B cell (primary cell): ENCODE measurements at places on chromosomes 11 and 22. TPM values are rescaled to one million over a fixed set of nuclear protein-coding genes. Genes with fewer than 3 reads are reported as not detected.

GGT5 gene
- not detected in 2 replicates for polyA plus RNA-seq

ACTN3 gene
- 0.22 and 0.26 TPM in 2 replicates for polyA plus RNA-seq

HTR3B gene
- not detected in 2 replicates for polyA plus RNA-seq

MS4A6E gene
- not detected in 2 replicates for polyA plus RNA-seq

OR8G5 gene
- polyA plus RNA-seq: not detected in 2 replicates

SLC2A11 gene
- 38.6 and 43.0 TPM in 2 replicates for polyA plus RNA-seq

C11orf24 gene
- 94.2 and 94.7 TPM in 2 replicates for polyA plus RNA-seq

DNA sequence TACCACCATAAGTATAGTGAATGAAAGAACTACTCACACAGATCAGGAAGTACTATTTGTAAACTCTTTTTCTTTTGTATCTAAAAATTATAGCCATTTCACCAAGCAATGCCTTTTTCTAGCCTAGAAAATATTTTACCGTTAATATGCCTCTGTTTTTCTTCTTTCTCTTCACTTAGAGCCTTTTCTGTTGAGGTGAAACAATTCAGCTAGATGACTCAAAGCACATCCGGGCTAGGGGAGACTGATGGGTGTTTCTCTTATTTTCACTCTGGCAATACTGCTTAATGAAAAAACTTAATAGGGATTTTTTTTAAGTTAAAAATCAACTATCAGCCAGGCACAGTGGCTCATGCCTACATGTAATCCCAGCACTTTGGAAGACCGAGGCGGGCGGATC is 93.3 kb downstream of the SGSM3 start:
- H3K4me3 ChIP-seq: peak overlapping the region; percentile 80
- no peak for DNase-seq
- H3K27me3 ChIP-seq: no peaks in the 10 kb centered on the region

DNA sequence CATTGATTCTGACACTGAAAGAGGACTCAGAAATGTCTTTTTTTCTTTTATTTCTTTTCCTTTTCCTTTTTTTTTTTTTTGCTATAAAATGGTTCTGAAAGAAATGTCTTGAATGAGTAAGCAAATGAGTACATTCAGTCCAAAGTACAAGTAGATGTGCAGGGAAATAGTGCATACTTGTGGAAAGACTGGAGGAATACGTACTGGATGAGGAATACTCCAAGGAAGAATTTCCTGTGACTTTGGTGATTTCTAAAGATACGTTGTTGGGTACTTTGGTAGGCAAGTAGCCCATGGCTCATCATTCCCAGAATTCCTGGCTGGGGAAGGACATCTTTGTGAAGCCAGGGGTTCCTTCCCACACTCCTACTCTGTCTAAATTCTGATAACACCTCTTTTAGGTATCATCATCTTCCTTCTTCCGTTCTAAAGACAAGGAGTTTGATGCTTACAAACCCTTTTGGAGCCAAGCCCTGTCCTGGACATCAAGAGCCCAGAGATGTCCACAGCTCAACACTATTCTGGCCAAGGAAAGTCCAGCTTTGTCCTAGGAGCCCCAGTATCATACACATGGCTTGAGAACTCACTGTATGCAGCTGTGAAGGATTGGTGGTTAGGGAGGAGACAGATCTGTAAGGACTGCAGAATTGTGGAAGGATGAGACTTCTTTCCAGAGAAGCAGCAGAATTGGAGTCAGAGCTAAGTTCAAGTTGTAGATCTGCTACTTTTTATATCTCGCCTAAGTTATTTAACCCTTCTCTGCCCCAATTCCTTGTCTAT is 4.8 kb upstream of the NUP98 start:
- H3K4me3 ChIP-seq: no peak overlapping the region
- no peak for DNase-seq
- no peaks in the 10 kb centered on the region for H3K27me3 ChIP-seq
- H3K27ac ChIP-seq: no peak overlapping the region
- peaks cover 12% of the 10 kb centered on the region for H3K4me1 ChIP-seq

GRCh38 chr11:63603180-63603518 is 11.1 kb downstream of the PLAAT3 start:
- H3K4me3 ChIP-seq: no peak overlapping the region
- H3K27me3 ChIP-seq: no peaks in the 10 kb centered on the region
- no peak for DNase-seq
- H3K27ac ChIP-seq: no peak overlapping the region

DNA sequence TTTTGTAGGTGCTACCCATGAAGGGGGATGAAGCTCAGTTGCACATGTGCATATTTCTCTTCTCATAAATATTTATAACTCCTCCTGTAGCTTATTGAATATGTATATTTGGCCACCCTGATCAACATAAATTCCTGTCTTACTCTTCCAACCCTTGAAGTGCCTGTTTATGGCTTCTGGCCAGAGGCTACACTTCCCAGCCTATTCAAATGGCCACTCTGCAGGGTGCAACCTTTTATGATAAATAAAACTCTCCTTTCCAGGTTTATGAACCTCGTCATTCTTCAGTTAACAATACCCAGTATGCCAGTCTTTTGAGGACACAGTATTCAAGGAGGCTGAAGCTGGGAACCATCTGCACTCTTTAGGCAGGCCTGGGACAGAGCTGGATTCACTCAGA is 2.6 kb upstream of the RTL6 start:
- peaks cover 9% of the 10 kb centered on the region for H3K4me1 ChIP-seq
- peaks cover 28% of the 10 kb centered on the region for H3K27me3 ChIP-seq
- no peak overlapping the region for H3K4me3 ChIP-seq
- no peaks in the 10 kb centered on the region for H3K36me3 ChIP-seq
- DNase-seq: no peak

- H3K27ac ChIP-seq: no peak overlapping the region
- H3K27me3 ChIP-seq: peaks cover 2% of the 10 kb centered on the region
Measured at GRCh38 chr11:69541501-69542313, 60.2 kb downstream of the LINC01488 start.

- DNase-seq: no peak
- H3K27me3 ChIP-seq: no peaks in the 10 kb centered on the region
- no peaks in the 10 kb centered on the region for H3K36me3 ChIP-seq
- H3K27ac ChIP-seq: no peak overlapping the region
Measured at GRCh38 chr22:44999687-45000086, 10.1 kb downstream of the PHF21B start.

GRCh38 chr11:12189543-12190235 is 79.3 kb downstream of the MICAL2 start:
- no peaks in the 10 kb centered on the region for H3K4me1 ChIP-seq
- H3K4me3 ChIP-seq: no peak overlapping the region
- H3K36me3 ChIP-seq: no peaks in the 10 kb centered on the region

- no peaks in the 10 kb centered on the region for H3K27me3 ChIP-seq
- H3K4me3 ChIP-seq: no peak overlapping the region
- DNase-seq: no peak
Measured at GRCh38 chr11:45100339-45100738, 46.1 kb upstream of the PRDM11 start.

DNA sequence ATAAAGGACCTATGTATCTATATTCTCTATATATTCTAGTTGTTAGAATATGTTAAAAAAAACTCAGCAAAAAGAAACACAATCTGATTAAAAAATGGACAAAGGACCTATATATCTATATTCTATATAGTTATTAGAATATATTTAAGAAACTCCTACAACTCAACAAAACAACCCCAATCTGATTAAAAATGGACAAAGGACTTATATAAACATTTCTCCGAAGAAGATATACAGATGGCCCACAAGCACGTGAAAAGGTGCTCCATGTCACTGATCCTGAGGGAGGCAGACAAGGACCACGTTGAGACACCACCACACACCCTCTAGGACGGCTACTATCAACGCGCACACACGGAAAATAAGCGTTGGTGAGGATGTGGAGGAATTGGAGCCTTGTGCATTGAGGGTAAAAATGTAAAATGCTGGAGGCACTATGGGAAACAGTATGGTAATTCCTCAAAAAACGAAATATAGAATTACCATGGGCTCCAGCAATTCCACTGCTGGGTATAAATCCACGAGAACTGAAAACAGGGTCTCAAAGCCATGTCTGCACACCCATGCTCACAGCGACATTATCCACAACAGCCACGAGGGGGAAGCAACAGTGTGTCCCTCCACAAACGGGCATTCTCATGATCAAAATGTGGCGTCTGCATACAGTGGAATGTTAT is 22.7 kb downstream of the YPEL1 start:
- no peak overlapping the region for H3K27ac ChIP-seq
- no peak overlapping the region for H3K4me3 ChIP-seq
- peaks cover 18% of the 10 kb centered on the region for H3K36me3 ChIP-seq
- peaks cover 7% of the 10 kb centered on the region for H3K4me1 ChIP-seq
- DNase-seq: peak; percentile 75

DNA sequence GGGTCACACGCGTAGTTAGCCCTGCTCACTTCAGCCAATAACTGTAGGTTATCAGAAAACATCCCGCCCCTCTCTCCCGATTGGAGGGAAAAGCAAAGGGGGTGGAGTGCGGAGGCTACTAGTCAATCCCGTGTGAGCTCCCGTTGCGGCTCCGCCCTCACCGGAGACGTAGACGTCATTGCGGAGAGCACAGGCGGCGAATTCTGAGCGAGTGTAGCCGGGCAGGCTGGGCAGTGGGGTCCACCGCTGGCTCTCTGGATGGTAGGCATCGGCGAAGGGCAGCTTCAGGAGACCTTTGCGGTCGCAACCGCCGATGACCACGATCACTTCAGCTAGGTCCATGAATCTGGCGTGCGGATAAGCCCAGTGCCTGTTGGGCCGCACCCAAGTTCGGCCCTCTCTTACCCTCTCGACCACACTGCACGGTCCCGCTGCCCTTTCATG is 4.7 kb downstream of the KLHL35 start:
- no peaks in the 10 kb centered on the region for H3K36me3 ChIP-seq
- peaks cover 22% of the 10 kb centered on the region for H3K4me1 ChIP-seq
- H3K27me3 ChIP-seq: no peaks in the 10 kb centered on the region
- DNase-seq: peak; percentile 78

DNA sequence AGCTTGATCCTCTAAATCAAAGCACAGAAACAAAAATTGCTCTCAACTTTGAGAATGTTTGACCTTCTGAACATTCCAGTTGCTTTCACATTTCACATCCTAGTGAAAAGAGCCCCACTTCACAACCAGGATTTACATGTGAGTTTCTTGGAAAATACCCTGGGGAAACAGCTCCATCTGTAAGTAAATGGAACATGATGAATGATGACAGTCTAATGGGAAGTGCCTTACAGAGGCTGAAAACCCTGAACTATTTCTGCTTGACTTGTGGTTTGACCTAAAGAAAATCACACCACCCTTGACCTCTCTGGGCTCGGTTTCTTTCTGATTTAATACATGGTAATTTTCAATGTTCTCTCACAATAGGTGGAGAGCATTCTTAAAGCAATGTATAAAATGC is 499.4 kb upstream of the API5 start:
- H3K4me1 ChIP-seq: no peaks in the 10 kb centered on the region
- no peak overlapping the region for H3K27ac ChIP-seq
- DNase-seq: no peak
- H3K27me3 ChIP-seq: no peaks in the 10 kb centered on the region
- no peaks in the 10 kb centered on the region for H3K36me3 ChIP-seq
- no peak overlapping the region for H3K4me3 ChIP-seq

DNA sequence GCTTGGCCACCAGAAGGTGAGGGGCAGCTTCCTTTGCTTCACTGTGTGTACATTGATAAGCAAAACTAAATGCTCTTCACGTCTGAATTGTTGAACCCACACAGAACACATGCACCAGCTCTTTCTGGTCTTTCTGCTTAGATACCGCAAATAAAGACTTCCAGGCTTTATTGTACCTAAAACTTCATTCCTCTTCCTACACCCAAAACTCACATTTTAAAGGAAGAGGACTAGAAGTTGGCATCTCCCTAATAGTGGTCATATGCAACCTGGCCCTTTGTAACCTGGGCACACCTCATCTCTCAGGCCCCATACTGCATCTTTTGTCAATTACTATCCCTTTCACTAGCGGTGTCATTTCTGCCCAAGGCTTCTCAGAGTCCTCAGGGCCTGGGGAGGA is 5.9 kb downstream of the SLC17A6 start:
- H3K27ac ChIP-seq: no peak overlapping the region
- peaks cover 13% of the 10 kb centered on the region for H3K4me1 ChIP-seq
- no peak for DNase-seq
- H3K27me3 ChIP-seq: peaks cover 45% of the 10 kb centered on the region

GRCh38 chr11:33452836-33453624 is 195.8 kb downstream of the HIPK3 start:
- no peak overlapping the region for H3K4me3 ChIP-seq
- no peaks in the 10 kb centered on the region for H3K36me3 ChIP-seq
- H3K27ac ChIP-seq: no peak overlapping the region
- no peak for DNase-seq
- no peaks in the 10 kb centered on the region for H3K4me1 ChIP-seq
